SJSA1 (cell line): ENCODE measurements at places on chromosomes 16 and 17. TPM values are rescaled to one million over a fixed set of nuclear protein-coding genes. Genes with fewer than 3 reads are reported as not detected.

GRCh38 chr16:89409161-89409711 is 81.1 kb downstream of the ANKRD11 start:
- H3K4me3 ChIP-seq: no peak overlapping the region
- H3K27ac ChIP-seq: no peak overlapping the region
- no peaks in the 10 kb centered on the region for H3K27me3 ChIP-seq

- H3K4me3 ChIP-seq: no peak overlapping the region
- peaks cover 10% of the 10 kb centered on the region for H3K36me3 ChIP-seq
- peaks cover 88% of the 10 kb centered on the region for H3K4me1 ChIP-seq
These were observed 17.4 kb upstream of the MTSS2 start for GRCh38 chr16:70703041-70703834.

Gene ZDHHC1
- total RNA-seq: 1.0 and 4.4 TPM in 2 replicates

DNA sequence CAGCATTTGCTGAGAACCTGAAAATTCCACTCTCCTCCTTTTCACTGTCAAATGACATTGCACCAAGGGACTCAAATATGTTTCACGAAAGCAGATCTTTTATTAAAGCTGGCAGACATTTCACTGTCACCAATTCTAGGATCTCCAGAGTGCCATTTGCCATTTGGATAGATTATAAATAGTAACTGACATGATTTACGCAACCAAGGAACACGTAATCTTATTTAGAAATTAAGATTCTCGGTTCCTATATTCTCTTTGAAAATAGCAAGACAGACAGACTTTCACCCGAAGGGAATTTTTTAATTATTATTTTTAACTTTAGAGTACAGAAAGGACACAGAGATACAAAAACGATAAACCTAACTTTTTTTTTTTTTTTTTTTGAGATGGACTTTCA is 49.6 kb downstream of the ANKFY1 start:
- no peaks in the 10 kb centered on the region for H3K27me3 ChIP-seq
- no peaks in the 10 kb centered on the region for H3K4me1 ChIP-seq
- H3K36me3 ChIP-seq: peaks cover 45% of the 10 kb centered on the region

DNA sequence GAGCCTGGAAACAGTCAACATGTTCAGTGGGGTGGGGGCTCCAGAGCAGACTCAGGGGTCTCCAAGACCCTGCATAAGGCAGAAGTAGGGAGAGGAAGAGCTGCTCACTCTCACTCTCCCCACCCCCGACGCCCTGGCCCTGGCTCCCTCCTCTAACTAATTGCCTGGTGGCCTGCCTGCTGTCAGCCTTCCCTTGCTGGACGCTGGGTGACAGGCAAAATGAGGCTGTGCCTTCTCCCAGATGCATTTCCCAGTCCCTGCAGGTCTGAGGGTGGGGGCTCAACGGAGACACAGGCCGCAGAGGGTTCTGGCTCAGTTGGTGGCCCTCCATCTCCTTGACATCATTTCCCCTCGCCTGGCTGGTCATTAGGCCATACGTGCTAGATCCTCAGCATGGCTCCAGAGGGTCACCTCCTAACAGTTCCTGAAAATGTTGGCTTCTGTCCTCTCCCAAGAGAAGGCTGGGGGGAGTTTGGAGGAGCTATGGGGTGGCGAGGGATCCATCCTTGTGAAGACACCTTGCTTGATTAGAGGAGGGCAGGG is 1.4 kb downstream of the FMNL1 start:
- H3K27ac ChIP-seq: no peak overlapping the region
- no peak overlapping the region for H3K4me3 ChIP-seq
- H3K36me3 ChIP-seq: no peaks in the 10 kb centered on the region

GRCh38 chr17:81910840-81911276 is 341 bp downstream of the PCYT2 start:
- H3K36me3 ChIP-seq: peaks cover 89% of the 10 kb centered on the region
- H3K27ac ChIP-seq: no peak overlapping the region; the same call in 1 of the 2 replicates
- H3K27me3 ChIP-seq: no peaks in the 10 kb centered on the region

DNA sequence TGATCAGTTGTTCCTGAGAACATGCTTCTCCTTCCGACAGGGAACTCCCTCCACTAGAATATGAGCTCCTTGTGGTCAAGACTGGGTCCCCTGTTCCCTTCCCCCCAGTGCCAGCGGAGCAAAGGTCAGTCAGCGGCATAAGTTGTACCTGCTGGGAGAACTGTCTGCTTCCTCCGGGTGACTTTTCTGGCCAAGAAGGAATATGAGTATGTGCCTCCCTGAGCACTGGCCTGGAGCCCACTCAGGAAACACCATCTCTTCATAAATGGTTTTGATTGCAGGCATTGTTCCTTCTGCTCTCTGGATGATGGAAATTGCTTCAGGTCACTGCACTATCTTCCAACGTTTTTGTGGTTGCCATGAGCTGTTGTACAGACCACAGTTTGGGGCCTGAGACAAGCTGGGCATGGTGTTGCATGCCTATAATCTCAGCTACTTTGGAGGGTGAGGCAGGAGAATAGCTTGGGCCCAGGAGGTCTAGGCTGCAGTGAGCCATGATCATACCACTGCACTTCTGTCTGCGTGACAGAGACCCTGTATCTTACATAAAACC is 2.9 kb upstream of the P4HB start:
- no peak overlapping the region for H3K4me3 ChIP-seq
- H3K27ac ChIP-seq: no peak overlapping the region
- DNase-seq: no peak
- H3K27me3 ChIP-seq: no peaks in the 10 kb centered on the region
- peaks cover 88% of the 10 kb centered on the region for H3K36me3 ChIP-seq

- H3K4me3 ChIP-seq: no peak overlapping the region
- H3K36me3 ChIP-seq: no peaks in the 10 kb centered on the region
These were observed 2.7 kb downstream of the MT1A start for GRCh38 chr16:56641166-56641565.

DNA sequence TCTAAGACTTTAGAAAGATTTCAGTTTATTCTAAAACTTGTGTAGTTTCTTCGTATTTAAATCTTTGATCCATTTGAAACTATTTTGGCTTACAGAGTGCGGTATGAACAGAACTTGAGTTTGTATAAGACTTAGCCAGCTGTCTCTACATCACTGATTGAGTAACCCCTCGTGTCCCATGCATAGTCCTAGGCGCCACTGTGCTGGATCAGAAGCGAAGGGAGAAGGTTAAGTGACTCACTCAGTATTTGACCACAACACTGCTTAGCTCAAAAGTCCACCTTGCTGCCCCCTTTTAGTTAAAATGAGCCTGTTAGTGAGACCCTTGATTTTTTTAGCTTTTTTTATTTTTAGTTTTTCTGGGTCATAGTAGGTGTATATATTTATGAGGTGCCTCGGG is 28.4 kb downstream of the CD300LB start:
- no peak overlapping the region for H3K27ac ChIP-seq
- peaks cover 20% of the 10 kb centered on the region for H3K27me3 ChIP-seq
- no peaks in the 10 kb centered on the region for H3K36me3 ChIP-seq
